Fibroblast of the aortic adventitia (primary cell): ENCODE measurements at places on chromosomes 13 and 19.
A peak's percentile ranks its signal among the peaks of the same experiment; 100 is the strongest.

GRCh38 chr19:1252821-1253513 is 4.6 kb downstream of the MIDN start:
- DNase-seq, result peak; percentile 97

DNA sequence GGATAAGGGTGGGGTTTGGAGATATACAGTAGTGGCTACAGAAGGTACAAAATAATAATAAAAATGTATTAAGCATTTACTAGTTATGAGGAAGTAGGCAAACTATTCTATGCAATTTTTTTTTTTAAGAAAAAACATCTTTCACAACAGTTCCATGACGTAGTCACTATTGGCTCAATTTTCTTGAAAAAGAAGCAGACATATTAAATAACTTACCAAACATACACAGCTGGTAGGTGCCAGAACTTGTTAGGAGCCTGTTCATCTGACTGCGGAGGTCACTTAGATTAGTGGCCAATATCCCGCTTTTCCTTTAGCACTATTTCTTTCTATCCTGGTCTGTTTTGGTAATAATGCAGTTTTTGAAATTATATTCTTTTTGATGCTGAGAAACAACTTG is 593.5 kb downstream of the KCTD12 start:
- DNase-seq, result peak; percentile 43

GRCh38 chr19:49271080-49271753 is 53.8 kb downstream of the SLC6A16 start:
- DNase-seq, result no peak

- DNase-seq, result no peak
These were observed 199.2 kb upstream of the MAB21L1 start for GRCh38 chr13:35675651-35676050.

- no peak for DNase-seq
These were observed 6.4 kb upstream of the KLK6 start for GRCh38 chr19:50975766-50976165.

- DNase-seq, result peak; percentile 76
These were observed 60.8 kb downstream of the ALOX5AP start for GRCh38 chr13:30796132-30796572.

DNA sequence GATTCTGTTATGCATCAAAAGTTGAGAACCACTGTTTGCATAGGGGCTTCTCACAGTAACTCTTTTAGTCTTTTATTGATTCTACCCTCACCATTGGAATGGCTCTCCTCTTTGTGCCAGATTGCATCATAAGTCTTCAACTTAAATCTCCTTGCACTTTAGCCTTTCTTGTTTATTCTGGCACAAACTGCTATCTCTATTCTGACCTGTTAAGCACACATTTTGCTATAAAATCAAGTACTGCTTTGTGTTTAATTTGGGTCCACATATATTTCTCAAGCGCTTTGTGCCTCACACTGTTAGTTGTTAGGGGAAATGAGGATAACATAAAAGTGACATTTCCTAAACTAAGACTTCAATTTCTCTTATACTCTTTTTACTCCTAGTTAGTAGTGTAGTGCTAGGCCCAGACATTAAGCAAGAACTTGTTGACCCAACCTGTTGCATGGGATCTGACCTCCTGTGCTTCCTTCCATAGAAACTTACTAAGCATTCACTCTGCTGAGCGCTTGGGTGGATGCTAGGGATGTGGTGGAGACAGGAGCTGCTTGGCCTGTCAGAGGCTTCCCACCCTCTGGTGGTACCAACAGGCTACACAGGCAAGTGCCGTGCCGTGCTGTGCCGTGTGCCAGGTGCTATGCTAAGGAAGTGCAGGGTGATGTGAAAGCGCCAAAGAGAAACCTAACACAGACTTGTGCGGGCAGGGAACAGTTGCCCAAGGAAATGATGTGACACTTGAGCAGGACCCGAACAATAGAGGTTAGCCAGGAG is 1.2 kb downstream of the UTP14C start:
- DNase-seq, result no peak

GRCh38 chr13:37701306-37701705 is 102.7 kb upstream of the POSTN start:
- peak; percentile 52 for DNase-seq

DNA sequence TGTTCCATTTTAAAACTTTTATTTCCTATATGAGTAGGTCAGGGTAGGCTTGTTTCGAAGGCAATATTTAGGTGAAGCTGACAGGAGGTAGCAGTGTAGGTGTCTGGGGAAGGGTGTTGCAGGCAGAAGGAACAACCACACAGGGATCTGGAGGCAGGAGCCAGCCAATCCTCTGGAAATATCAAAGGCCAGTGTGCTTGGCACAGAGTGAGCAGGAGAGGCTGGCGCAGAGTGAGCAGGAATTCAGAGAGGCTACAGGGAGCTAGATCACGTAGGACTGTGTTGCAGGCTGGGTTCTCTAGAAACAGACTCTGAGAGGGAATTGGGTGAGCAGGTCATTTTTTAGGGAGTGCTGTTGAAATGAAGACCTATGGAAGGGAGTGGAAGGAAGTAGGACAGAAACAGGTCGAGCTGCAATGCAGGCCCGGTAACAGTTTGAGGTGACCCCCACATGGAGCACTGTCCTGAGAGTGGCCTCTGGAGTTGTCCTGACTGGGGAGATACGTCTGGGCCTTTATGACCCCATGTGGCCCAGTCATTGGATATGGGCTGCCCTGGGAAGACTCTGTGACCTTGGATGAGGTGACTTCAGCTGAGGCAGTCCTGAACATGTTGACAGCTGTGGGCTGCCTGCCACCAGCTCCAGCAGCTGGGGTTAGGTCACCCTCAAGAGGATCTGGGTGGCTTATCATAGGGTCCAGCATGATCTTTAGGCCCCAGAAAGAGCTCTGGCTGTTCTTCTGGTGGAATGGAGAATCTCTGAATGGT is 51.7 kb downstream of the ERCC5 start:
- DNase-seq, result no peak

DNA sequence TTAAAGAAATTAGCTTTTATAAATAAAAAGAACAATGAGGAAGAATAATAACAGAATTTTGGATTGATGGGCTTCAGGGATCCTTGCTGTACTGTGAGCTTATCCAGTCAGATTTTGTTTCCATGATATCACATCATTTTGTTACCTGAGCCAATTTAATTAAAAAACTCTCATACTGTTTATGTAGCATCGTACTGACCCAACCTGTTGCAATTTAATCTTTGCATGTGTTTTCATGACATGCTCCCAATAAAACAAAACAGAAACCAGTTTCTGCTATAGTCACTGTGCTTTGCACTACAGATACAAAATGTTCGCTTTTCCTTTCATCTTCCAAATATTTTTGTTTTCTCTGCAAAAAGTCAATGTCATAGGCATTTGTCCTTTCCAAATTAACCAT is 109.7 kb upstream of the RNF113B start:
- no peak for DNase-seq

DNA sequence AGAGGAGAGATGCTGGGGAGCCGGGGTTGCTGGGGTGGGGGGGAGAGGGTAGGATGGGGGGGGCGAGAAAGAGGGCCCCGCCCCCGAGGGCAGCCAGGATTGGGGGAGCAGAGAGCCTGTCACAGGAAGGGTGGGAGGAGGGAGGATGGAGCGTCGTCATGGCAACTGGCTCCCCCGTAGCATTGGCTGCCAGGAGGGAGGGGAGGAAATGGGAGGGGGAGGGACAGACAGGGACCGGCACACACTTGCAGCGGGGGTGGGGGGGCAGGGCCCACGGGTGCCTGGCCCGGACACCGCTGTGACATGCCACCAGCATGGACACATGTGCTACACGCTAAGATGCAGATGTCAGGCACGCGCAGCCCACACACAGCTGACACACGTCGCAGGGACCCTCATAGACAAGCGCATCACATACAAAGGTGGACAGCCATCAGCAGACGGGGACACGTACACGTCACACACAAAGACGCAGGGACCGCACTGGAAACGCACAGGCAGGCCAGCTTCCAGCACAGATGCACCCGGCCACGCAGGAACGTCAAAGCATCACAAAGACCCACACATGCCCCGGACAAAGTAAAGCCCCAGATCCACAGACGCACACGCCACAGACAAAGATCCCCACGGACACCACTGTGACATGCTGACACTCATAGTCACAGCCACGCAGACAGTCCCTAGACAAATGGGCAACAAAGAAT is at the start of gene LMTK3:
LMTK3 (minus strand) TSS at position 36 of the 704 bp plus-strand sequence. CDS start 259 bp downstream, outside the sequence.
- DNase-seq, result peak; percentile 16

DNA sequence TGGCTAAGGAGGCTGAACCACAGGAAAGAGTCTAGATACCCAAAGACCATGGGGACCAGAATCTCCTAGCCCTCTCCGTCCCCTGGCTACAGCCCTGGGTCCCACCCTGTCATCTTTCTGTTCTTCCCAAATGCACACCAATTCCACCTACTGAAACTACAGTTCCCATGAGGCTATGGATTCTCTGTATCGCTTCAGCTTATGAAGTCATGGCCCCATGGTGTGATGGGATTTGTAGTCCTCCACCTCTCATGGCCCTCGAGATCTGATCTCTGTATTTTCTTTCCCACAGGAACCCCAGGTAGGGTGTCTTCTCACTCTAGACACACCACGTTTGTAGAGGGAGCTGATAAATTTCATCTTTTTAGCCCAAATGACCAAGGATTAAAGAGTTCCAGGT is 11.8 kb downstream of the PTPRH start:
- DNase-seq, result no peak

- no peak for DNase-seq
These were observed 14.8 kb upstream of the ATP8B3 start for GRCh38 chr19:1826557-1827521.

GRCh38 chr13:110411688-110412059 is 104.6 kb downstream of the COL4A2 start:
- no peak for DNase-seq

GRCh38 chr13:100951016-100951415 is 276.4 kb upstream of the TMTC4 start:
- DNase-seq, result no peak

DNA sequence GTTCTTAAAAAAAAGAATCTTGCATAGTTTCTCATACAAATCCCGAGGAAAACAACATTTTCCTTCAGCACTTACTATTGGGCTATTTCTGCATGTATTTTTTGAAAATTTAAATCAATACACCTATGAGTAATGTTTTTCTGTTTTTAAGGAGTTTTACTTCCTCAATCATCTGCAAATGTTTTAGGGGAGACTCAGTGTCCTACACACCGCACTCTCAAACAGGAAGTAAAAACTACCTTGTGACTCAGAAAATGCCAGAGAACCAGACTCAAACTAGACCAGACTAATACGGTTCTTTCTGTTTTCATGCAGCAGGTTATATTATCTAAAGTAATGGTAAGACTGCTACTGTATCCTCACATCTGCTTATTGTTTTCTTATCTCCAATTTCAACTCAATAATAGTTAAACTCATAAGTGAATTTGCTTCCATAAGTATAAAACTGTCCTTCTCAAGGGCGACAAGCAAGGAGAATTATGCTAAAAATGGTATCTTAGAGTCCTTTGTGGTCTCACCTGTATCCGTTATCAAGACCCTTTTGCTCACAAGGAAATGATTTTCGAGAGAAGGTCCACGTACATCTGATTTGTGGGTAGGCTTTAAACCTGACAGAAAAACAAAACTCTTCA is 52.5 kb downstream of the FLT3 start:
- no peak for DNase-seq

- DNase-seq, result peak; percentile 41
These were observed 10.1 kb upstream of the SHISA2 start for GRCh38 chr13:26061947-26062346.

GRCh38 chr19:31940396-31940795 is 405.0 kb upstream of the ZNF507 start:
- DNase-seq, result no peak

- DNase-seq, result no peak
These were observed at the start of gene HS6ST3 for GRCh38 chr13:96089749-96090239. Gene HS6ST3, plus strand, starts transcription at chr13:96090107.

GRCh38 chr13:108787700-108788414 is 158.4 kb downstream of the MYO16 start:
- no peak for DNase-seq

GRCh38 chr13:47232516-47232915 is 335.7 kb upstream of the HTR2A start:
- DNase-seq, result no peak

- DNase-seq, result no peak
These were observed 2.5 kb downstream of the SELENOV start for GRCh38 chr19:39517432-39517831.

- DNase-seq, result no peak
These were observed 10.9 kb downstream of the ZNF264 start for GRCh38 chr19:57202160-57202559.

GRCh38 chr19:42613666-42614065 is 18.9 kb upstream of the CEACAM8 start:
- DNase-seq, result no peak

DNA sequence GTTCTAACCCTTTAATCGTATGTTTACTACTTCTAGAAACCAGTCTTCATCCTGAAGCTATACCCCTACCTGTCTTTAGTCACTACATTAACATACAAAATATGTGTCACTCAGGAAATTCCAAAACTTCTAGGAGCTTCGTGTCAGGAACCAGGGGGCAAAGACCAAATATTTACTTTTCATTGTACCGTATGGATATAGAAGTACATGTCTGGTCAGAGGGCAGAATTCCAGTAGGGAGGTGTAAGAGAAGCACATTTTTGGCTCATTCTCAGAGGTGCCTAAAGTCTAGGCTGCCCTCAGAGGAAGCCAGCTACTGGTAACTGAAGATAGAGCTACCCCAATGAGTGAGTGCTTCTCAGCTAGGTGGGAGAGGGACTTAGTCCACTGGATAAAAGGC is 320.7 kb downstream of the DIAPH3 start:
- no peak for DNase-seq

DNA sequence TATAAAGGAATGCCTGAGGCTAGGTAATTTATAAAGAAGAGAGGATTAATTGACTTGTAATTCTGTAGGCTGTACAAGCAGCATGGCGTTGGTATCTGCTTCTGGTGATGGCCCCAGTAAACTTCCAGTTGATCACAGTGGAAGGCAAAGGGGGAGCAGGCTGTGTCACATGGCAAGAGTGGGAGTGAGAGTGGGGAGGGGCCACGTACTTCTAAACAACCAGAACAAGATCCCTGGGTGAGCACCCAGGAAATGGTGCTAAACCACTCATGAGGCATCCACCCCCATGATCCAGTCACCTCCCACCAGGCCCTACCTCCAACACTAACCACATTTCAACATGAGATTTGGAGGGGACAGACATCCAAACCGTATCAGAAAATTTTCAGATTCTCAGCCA is 3.0 kb upstream of the RNF113B start:
- DNase-seq, result no peak

- peak; percentile 5 for DNase-seq
These were observed 37.6 kb downstream of the GRIK5 start for GRCh38 chr19:42032431-42032830.

- no peak for DNase-seq
These were observed 71.7 kb downstream of the GPC5 start for GRCh38 chr13:91470084-91470621.

GRCh38 chr19:32406161-32407003 is 812 bp downstream of the DPY19L3 start:
- DNase-seq, result peak; percentile 24

GRCh38 chr19:3770136-3770999 is 1.7 kb downstream of the RAX2 start:
- no peak for DNase-seq

GRCh38 chr13:111211789-111212516 is 96.8 kb downstream of the ARHGEF7 start:
- peak; percentile 50 for DNase-seq

- no peak for DNase-seq
These were observed 8.7 kb downstream of the ADAMTS10 start for GRCh38 chr19:8601796-8602195.

- no peak for DNase-seq
These were observed 9.2 kb upstream of the CLC start for GRCh38 chr19:39746836-39747529.

- no peak for DNase-seq
These were observed 142.8 kb upstream of the SOX1 start for GRCh38 chr13:111923991-111924677.

GRCh38 chr13:25872481-25873241 is 179.2 kb downstream of the SHISA2 start:
- no peak for DNase-seq

GRCh38 chr13:111927181-111927540 is 139.8 kb upstream of the SOX1 start:
- DNase-seq, result no peak
